ENCODE measurements at places on chromosomes 5 and 9.

- no peak for DNase-seq
These were observed 59.6 kb upstream of the ZNF608 start for GRCh38 chr5:124806026-124806372.

GRCh38 chr5:158235159-158235547 lies 376.2 kb upstream of the CLINT1 start:
- no peak for DNase-seq

GRCh38 chr5:25128606-25129005 lies 483.8 kb upstream of the CDH10 start:
- no peak for DNase-seq

- peak; percentile 64 for DNase-seq
These were observed at the start of gene TRMT10B for GRCh38 chr9:37753489-37754190. TSS of gene TRMT10B (plus strand) at chr9:37753805. CDS start at chr9:37761932, 8,127 bp downstream.

- no peak for DNase-seq
These were observed 65.3 kb downstream of the SH3RF2 start for GRCh38 chr5:146001544-146002190.

GRCh38 chr5:8226148-8226547 lies 357.2 kb downstream of the MTRR start:
- no peak for DNase-seq

DNA sequence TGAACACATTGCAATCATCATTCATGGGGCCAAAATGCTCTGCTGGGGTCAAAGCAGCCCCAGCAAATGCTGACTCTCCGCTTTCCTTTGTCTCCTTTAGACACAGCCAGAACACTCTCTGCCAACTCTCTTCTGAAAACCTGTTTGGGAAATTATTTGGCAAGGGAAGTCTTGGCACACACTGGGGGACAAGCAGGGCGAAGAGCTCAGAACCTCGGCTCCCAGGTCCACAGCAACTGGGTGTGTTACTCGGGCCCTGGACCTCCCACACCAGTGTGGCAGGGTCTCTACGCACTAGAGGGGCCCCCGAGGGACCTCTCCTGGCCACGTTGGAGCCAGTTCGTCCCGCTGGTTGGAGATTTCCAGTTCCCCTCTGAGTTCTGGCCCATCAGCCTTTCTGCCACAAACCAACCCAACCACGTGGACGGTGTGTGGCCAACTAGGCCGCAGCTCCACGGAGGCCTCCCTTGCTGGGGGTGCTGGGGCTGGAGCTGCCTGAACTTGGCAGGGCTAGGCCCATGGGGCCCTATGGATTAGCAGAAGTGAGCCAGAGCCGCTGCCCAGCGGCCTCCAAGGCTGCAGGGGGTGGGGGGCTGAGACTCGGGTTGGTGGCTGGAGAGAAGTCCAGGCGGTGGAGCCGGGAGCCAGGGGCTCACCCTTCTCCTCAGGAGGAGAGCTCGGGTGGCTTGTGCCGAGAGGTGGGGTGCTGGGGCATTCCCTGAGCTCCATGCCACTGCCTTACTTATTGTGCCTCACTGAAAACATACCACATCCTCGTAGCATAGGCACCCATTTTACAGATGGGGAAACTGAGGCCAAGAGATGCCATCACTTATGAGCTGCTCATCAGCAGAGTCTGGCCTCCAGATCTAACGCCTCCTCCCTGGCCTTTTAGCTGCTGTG lies 46.8 kb upstream of the RNU6ATAC start:
- DNase-seq, result no peak

DNA sequence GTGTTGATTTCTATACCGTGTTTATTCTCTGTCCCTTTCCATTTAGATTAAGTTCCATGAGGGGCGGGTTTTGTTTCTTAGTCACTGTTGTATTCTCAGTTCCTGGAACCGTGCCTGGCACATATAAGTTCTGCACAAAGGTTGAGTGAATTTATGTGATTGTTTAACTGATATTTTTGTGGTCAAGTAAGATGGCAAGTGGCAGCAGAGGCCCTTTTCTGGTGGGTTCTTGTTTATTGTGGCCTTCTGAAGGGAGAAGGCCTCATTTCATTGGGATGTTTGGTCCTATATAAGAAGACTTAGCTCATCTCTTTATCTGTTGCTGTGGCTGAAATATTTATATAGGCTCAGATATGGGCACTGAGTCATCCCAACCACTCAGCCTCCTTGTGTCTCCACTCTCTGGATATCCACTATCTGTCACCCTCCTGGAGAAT lies 262.5 kb downstream of the PSAT1 start:
- no peak for DNase-seq

DNA sequence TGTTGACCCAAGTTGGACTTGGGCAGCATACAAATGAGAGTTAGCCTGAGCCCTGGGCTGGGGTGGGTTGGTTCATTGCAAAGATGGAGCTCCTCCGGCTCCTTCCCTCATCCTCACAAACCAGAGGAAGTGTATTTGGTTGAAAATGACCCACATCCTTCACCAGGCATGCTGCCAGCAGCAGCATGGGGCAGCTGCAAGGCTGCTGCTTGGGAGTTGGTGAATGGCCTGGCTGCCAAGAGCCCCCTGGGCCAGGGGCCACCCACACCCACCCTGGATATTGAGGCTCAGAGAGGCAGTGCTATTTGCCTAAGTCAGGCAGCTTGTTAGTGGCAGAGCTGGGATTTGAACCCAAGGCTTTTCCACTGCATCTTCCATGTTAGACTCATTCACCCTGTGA lies 29.5 kb downstream of the PPARGC1B start:
- DNase-seq, result no peak

DNA sequence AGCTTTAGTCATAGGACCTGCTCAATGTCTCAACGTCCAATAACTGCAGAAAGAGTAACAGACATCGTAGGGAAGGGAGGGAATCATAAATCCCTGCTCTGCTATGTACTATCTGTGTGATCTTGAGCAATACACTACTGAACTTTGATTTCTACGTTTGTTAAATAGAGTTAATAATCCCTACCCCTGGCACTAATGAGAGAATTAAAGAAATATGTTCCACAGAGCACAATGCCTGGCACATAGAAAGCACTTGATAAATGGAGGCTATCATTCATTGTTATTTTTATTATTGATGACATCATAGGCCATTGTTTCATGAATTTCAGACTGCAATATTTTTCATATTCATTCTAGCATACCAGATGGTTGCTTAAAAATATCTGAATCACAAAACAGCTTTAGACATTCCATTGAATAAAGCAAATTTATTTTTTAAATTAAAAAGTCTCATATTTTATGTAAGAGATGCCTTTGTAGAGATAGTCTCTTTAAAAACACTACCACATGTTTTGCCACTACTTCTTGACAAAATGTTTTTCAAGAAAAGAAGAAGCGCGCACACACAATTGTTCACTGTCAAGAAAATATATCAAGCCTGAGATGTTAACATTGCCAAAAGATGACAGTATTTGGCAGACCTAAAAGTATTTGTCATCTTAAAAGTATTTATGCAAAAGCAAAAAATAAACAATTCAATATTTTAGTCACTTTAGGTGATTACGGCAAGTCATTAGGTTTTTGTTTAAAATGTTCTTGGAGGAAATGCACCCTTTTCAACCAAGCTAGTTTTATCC lies 108.5 kb downstream of the EBF1 start:
- no peak for DNase-seq

DNA sequence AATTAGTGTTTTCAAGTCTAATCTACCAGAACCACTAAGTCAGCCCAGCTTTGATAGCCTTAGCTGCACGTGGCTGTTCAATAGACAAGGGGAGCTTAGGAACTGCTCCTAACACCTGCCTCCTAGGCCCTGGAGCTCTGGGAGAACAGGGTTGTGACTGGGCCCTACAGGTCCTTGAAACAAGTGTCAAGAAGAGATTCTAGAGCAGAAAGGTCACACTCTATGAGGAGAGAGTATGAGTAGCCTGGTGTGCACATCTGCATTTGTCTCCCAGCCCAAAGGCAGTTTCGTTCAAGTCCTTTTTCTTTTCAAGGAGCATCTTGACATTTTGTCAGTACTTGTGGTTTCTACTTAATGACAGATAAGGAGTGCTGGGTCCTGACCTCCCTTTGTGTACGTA lies 206.1 kb downstream of the PRELID2 start:
- no peak for DNase-seq

GRCh38 chr9:21030389-21031035 lies 928 bp downstream of the HACD4 start:
- no peak for DNase-seq

DNA sequence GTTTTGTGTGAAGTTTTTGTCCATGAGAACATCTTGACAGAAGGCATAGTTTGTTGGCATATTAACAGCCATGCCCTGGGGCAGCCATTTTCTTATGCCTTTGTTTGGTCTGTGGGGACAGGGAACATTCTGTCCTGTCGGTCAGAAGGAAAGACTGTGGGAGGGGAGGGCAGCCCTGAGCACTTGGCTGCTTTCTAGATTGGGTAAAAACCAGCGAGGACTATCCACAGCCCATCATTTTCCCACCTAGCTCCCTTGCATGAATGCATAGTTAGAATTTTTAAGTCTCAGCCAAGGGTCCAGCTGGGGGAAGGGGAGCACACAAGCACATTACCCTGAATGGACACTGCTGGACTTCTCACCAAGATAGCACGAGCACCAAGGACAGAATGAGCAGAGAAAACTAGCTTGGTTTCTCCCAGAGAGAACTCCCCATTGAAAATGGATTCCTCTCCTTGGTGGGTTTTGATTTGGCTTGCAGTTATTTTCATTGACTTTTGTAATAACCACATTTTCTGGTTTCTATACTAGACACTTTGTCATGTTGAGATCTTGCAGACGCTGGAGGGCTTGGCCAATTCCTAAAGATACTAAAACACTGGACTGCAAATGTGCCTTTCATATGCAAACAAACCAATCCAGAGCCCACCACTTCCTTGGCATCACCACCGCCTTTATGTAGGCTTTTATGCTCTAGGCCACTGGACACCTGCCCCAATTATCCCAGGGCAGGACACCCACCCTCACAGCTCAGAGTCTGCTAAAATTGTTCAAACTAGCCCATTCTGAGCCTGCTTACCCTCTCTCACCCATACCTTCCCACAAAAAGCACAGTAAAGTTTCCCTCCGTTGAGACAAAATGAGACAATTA lies 129.9 kb downstream of the BOD1 start:
- no peak for DNase-seq

DNA sequence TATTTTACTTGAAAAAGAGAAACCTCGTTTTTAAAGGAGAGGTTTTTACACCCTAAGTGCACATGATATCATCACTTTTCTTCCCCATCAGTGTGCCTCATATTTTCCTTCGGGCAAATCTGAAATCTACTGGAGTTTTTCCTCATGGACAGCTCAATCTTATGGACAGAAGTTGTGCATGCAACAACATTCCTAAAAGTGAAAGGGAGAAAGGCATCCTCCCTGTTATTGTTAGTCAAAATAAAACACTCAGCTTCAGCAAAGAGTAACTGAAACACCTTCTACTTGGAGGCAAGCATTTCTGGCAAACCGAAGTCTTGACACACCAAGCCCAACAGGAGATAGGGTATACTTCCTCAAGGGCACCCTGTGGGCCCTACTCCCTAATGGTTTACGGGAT lies 217.9 kb downstream of the BNC2 start:
- no peak for DNase-seq

- DNase-seq, result no peak
These were observed 114.0 kb downstream of the MED10 start for GRCh38 chr5:6264394-6264793.

GRCh38 chr9:85515021-85515420 lies 226.7 kb downstream of the AGTPBP1 start:
- no peak for DNase-seq

DNA sequence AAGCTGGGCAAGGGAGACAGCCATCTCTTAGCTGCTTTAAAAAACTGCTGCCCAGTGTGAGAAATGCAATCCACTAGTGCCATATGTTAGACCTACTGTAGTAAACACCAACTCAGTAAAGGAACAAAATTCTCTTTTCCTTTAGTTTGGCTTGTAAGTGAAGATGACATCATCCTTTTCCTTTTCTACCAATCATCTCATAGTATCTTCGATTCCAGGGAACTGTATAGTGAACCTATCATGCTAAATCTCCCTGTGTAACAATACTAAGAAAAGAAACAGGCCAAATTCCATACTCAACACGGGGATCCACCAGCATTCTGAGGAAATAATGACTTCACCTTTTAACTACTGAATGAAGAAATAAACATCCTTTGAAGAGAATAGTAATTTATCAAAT lies 100.1 kb downstream of the RAPGEF6 start:
- no peak for DNase-seq

- DNase-seq, result no peak
These were observed 9.3 kb downstream of the TLE1 start for GRCh38 chr9:81680006-81680405.

- no peak for DNase-seq
These were observed 1277.7 kb upstream of the NUDT12 start for GRCh38 chr5:104840284-104840683.

GRCh38 chr9:129313331-129313955 lies 135.4 kb upstream of the IER5L start:
- DNase-seq, result no peak

GRCh38 chr9:92770360-92770995 lies 5.8 kb upstream of the BICD2 start:
- DNase-seq, result no peak

DNA sequence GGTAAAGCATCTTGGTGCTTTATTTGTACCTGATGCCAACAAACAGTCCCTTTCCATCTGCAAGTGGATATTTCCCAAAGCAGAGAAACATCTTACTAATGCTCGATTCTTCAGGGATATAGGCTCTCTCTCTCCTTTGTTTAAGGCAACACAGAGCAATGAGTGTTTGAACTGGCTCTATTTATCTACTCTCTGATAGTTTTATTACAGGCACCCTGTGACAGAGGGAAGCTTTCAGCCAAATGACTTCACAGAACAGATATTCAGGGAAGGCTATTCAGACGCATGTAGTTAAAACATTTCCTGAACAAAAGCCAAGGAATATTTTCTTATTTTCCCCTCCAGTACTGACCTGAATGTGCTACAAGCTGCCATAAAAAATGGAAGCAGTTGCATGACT lies 141.8 kb downstream of the YIPF5 start:
- no peak for DNase-seq

DNA sequence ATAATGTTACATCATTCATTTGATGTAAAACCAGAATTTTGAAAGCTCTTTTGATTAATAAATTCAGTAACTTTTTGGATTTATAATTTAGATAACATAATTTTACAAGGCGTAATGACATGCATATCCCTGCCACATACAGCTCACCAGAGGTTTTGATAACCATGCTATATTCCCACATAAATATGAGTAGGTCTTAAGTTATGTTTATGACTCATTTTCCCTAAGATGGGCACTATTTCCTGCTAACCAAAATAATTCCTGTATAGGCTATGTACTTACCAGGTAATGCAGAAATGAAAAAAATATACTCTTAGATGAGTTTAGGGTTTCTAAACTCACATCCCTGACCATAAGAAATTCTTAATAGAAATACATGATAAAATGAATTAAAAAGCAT lies 93.9 kb upstream of the EDIL3 start:
- no peak for DNase-seq

- DNase-seq, result peak; percentile 34
These were observed 560 bp upstream of the NDUFS6 start for GRCh38 chr5:1800472-1801221.

- no peak for DNase-seq
These were observed 48.2 kb downstream of the TNC start for GRCh38 chr9:115069771-115070170.

GRCh38 chr5:157729858-157730257 lies 1.4 kb upstream of the THG1L start:
- no peak for DNase-seq

Data from neural crest cell (in vitro differentiated cells).